ENCODE measurements at places on chromosomes 2 and 18. TPM values are rescaled to one million over a fixed set of nuclear protein-coding genes. Genes with fewer than 3 reads are reported as not detected.

SNRPD1 gene
- 133 TPM for total RNA-seq

- no peaks in the 10 kb centered on the region for H3K4me1 ChIP-seq
- H3K27ac ChIP-seq: no peak overlapping the region
- no peak for DNase-seq
- H3K4me3 ChIP-seq: no peak overlapping the region
Measured at GRCh38 chr2:160125828-160126227, 63.4 kb upstream of the PLA2R1 start.

DNA sequence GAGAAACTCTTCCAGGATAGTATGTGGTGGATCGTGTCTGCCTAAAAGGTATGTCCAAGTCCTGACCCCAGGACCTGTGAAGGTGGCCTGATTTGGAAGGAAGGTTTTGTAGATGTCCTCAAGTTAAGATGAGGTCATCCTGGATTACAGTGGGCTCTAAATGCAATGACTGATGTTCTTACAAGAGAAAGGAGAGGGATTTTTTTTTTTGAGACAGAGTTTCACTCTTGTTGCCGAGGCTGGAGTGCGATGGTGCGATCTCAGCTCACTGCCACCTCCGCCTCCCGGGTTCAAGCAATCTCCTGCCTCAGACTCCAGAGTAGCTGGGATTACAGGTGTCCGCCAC lies 19.9 kb downstream of the MBP start:
- H3K27ac ChIP-seq: no peak overlapping the region
- DNase-seq: no peak
- H3K36me3 ChIP-seq: peaks cover 32% of the 10 kb centered on the region
- H3K4me3 ChIP-seq: no peak overlapping the region
- peaks cover 82% of the 10 kb centered on the region for H3K4me1 ChIP-seq
- H3K27me3 ChIP-seq: no peaks in the 10 kb centered on the region

DNA sequence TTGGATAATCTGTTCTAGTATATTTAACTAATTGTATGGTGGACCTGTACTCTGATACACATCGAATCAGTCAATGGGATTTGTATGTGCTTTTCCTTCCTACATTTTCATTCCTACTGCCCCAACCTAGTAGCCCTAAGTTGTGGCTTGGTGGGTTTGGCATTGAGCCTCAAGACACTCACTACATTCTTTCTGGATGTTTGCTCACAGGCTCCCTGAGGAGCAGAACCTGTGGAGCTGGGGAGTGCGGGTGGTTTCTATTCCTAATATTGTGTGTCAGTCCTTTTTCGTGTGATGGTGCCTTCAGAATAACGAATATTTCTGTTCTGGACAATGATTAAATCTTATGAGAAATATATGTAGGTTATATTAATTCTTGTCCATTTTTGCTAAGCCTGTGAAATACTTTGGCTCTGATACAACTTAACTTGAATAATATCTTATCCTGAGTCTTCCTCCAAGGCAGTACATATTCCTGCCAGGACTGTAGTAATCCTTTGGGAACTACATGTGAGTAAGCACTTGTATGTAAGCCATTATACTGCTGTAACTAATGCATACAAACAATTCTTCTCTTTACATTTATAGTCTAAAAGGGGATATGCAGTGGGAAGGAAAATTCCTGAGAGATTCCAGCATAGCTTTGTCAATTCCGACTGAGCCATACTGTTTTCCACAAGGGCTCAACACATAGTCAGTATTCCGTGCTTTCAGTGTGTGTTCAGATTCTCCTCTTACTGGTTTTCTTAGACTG lies 150.6 kb downstream of the AGPS start:
- H3K4me1 ChIP-seq: peaks cover 7% of the 10 kb centered on the region
- H3K27ac ChIP-seq: no peak overlapping the region
- no peak overlapping the region for H3K4me3 ChIP-seq
- H3K36me3 ChIP-seq: peaks cover 3% of the 10 kb centered on the region
- no peaks in the 10 kb centered on the region for H3K27me3 ChIP-seq

ERBB4 gene
- total RNA-seq: not detected

- peak overlapping the region; percentile 40 for H3K27ac ChIP-seq
- peak overlapping the region; percentile 89 for H3K4me3 ChIP-seq
- peaks cover 37% of the 10 kb centered on the region for H3K36me3 ChIP-seq
Measured at GRCh38 chr2:189673661-189674373, 653 bp upstream of the ANKAR start.

DNA sequence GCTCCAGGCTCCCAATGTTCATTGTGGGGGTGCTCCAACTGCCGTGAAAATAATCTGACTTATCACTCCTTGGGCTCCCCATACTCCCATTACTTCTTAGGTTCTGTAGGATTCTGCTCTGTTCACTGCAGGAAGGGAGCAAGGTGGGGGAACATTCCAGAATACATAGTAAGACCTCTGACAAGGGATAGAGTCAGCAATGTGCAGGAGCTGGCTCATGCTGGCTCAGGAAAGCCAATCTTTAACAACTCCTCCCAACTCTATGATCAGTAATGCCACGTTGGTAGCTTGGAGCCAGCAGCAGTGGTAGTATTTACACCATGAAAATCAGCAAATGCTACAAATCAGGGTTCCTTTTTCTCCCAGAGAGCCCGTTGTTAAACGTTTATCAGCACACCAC lies 44.4 kb downstream of the FECH start:
- DNase-seq: no peak
- no peak overlapping the region for H3K4me3 ChIP-seq
- no peaks in the 10 kb centered on the region for H3K36me3 ChIP-seq
- no peak overlapping the region for H3K27ac ChIP-seq

- H3K4me1 ChIP-seq: peaks cover 2% of the 10 kb centered on the region
- H3K27ac ChIP-seq: no peak overlapping the region
- H3K36me3 ChIP-seq: peaks cover 35% of the 10 kb centered on the region
Measured at GRCh38 chr2:215360596-215360995, 48.7 kb downstream of the ATIC start.

GRCh38 chr2:189350540-189351209 lies 90.6 kb upstream of the WDR75 start:
- no peak for DNase-seq
- H3K27me3 ChIP-seq: no peaks in the 10 kb centered on the region
- no peak overlapping the region for H3K27ac ChIP-seq
- H3K4me1 ChIP-seq: peaks cover 17% of the 10 kb centered on the region
- H3K36me3 ChIP-seq: no peaks in the 10 kb centered on the region
- H3K4me3 ChIP-seq: no peak overlapping the region
